ENCODE measurements at places on chromosomes 3 and 15.

- DNase-seq, result no peak
Observed at GRCh38 chr15:43469867-43470266, 23.1 kb downstream of the TP53BP1 start.

DNA sequence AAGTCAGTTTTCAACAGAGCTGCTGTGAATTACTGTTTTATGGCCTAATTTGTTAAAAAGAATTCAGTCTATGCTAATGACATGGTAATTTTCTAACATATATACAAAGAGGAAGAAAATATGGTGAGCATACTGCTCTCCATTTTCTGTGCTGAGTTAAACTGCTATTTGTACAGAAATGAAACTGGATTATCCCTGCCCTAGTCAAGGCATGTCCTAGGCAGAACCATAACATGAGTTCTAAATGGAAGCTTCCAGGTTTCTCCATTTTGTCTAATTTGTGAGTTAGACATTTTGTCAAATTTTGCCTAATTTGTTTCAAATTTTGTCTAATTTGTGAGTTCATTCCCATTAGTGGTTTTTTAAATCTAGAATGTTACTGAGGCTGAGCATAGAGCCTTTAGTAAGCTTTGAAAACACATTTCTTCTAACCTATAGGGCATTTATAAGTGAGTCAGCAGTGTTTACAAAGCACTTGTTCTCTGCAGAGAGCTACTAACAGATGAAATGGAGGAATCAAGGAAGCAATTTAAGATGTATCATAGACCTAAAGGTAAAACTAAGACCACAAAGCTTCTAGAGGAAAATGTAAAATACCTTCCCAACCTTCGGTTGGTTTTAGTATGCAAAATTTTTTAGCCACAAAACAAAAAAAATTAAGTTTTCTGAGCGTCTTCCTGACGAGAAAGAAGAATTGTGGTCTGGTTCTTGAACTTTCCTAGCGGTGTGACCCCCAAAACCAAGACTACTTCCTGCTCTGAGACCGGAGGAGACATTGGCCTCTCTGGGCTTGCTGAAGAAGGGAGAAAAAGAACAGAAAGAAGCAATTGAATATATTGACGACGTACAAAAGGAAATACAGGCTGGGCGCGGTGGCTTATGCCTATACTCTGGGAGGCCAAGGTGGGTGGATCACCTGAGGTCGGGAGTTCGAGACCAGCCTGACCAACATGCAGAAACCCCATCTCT is 9.8 kb downstream of the P2RY14 start:
- DNase-seq, result no peak

DNA sequence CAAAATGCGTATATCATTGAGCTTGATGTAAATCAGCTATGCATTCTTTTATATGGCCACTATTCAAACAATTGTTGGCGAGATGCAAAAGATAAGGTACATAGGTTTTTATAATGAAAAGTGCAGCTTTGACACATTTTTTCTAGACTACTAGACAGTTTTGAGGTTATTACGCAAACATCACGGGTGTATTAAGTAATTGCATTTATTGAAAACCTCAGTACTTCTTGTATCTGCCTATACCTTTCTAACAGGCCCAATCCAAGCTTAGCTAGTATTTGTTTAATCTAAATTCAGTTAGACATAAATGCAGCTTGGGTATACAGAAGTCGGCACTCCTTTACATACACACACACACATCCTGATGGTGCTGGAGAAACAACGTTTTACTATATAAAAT is 2.7 kb downstream of the SPESP1 start:
- DNase-seq, result no peak

DNA sequence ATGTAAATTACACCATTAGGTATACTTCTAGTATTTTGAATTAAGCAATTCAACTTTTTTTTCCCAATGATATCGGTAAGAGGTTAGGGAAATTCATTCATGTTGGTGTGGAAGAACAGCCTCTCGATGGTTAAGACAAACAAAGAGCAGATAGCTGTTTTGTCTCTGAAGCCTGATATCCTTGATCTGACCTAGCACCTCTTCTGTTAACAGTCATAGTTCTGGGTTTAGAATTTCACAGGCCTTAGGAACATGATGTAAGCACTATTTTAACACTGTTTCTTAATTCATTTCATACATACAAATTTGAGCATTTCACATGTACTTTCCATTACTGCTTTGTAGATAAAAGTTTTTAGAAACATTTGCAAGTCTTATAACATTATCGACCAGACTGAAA is 367.5 kb upstream of the ZNF385D start:
- DNase-seq, result no peak

DNA sequence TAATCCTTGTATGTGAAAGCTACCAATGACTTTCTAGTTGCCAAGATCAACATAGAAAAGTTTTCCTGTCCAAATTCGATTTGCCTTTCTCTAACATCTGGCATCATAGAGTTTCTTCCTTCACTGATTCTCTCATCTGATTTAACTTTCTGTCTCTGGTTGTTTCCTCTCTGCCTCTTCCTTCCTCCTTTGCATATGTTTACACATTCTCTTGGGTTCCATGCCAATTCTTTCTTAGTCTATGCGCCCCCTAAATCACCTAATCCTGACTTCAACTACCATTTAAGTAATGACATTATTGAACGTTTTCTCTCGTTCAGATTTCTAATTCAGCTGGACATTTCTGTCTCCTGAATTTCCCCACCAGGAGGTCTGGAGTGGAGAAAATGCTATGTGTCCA is 561.9 kb upstream of the TGFBR2 start:
- no peak for DNase-seq

DNA sequence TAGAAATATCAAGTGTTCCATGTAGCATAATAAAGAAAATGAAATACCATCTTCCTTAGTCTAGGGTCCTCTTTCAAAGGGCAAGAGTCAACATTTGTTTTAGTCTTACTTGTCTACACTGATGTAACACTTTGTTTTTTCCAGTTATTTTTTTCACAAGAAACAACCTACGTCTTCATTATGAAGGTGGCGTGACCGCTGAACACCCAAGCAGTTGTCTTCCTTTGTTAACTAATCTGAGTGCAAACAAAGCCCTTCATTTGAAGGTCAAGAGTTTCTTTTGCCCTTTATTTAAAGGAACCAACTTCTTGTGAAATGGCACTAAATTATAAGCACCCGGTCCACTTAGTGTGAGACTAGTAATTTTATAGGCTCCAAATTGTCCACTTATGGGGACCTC is 73.2 kb downstream of the CD47 start:
- DNase-seq, result no peak

GRCh38 chr3:114584734-114585371 is 291.0 kb downstream of the TIGIT start:
- DNase-seq, result no peak

- DNase-seq, result no peak
Observed at GRCh38 chr3:8517487-8517886, 15.9 kb downstream of the LMCD1 start.

- DNase-seq, result no peak
Observed at GRCh38 chr15:63514531-63514943, 10.1 kb downstream of the USP3 start.
